Activated CD8-positive, alpha-beta T cell treated with anti-CD3 and anti-CD28 coated beads for 36 hours (primary cell): ENCODE measurements at places on chromosomes 2 and 18. TPM values are rescaled to one million over a fixed set of nuclear protein-coding genes. Genes with fewer than 3 reads are reported as not detected.

DNA sequence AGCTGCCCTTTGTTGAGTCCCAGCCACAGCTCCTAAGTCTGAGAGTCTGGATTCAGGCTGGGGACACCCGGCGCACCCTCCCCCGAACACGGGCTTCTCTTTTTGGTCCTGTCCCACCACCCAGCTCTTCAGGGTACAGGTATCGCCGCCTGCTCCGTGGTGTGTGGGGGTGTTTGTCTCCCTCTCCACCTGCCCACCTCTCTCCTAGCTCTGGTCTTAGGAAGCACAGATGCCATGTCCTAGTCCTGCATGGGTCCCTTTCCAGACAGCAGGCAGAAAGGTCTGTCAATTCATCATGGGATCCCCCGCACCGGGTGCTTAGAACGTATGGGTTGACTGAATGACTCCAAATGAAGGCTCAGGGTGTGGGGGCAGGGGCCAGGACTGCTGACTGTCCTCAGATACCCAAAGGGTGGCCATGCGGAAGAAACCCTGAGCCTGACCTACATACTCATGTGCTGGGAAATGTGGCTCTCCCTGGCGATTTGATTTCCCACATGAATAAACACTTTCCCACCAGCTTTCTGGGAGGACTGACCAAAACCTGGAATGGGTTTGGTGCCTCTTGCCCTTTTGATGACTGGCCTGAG is 156.8 kb downstream of the CELF4 start:
- no peaks in the 10 kb centered on the region for H3K27me3 ChIP-seq
- no peak overlapping the region for H3K27ac ChIP-seq
- H3K36me3 ChIP-seq: no peaks in the 10 kb centered on the region
- H3K4me1 ChIP-seq: peaks cover 2% of the 10 kb centered on the region
- DNase-seq: no peak

Gene PLEK
- total RNA-seq: 6.0 TPM

Gene DYSF
- total RNA-seq: 3.5 TPM

DNA sequence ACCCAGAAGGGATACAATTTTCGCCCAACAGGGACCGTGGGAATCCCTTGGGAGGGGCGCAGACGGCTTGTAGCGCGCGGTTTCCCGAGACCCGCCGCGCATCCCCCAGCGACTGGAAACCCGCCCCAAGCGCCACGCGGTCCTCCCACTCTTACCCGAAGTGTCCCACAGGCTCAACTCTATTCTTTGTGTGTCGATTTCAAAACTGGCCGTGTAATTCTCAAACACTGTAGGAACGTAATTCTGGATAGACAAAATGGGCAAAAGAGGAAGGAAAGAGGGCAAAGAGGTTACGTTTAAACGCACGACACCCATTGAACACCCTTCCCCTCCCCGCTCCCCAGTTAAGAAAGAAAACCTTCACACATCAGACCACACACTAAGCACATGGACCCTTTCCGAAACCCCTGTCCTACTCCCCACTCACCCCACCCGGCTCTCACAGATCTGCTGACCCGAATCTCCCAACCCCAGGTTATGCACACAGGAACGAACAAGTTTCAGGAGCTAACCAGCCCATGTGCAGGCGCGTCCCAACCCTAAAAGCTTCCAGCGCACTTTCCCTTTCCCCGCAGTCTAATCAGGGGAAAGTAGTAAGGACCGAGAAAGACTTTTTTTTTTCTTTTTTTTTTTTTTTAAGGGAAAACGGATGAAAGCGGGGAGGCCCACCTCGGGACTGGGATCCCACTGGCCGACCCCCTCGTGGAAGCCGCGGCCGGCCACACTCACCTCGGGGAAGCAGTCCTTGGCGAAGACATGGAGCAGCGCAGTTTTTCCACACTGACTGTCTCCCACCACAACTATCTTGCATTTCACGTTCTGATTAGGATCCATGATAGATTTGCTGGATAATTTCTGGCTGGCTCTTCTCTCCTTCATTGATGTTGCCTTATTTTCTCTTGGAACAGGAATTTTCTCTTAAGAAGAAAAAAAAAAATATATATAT is 655 bp downstream of the RND3 start:
- H3K27me3 ChIP-seq: peaks cover 43% of the 10 kb centered on the region
- DNase-seq: no peak
- H3K27ac ChIP-seq: no peak overlapping the region
- H3K4me3 ChIP-seq: no peak overlapping the region
- no peaks in the 10 kb centered on the region for H3K36me3 ChIP-seq
- peaks cover 10% of the 10 kb centered on the region for H3K4me1 ChIP-seq

- H3K27me3 ChIP-seq: no peaks in the 10 kb centered on the region
- DNase-seq: peak; percentile 42
- H3K4me1 ChIP-seq: peaks cover 7% of the 10 kb centered on the region
- H3K4me3 ChIP-seq: no peak overlapping the region
These were observed 56.2 kb downstream of the STRADB start for GRCh38 chr2:201507725-201508124.

DNA sequence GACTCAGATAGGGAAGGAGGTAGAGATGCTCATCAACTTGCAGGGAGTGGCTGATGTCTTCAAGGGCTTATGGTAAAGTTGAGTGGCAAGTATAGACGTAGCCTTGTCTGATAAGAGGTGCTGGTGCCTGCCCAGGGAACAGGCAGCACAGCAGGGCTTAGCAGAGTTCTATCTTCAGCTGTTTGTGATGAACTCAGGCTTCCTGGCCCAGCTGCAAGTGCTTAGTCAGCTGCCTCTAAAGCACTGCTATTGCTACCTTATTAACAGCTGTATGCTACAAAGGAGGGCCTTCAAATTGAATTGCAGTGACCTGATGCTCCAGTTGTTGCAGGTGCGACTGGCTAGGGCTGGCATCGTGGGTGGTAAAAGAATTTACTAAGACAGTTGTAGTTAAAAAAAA is 82.1 kb downstream of the TSN start:
- DNase-seq: no peak
- H3K4me1 ChIP-seq: no peaks in the 10 kb centered on the region
- H3K36me3 ChIP-seq: no peaks in the 10 kb centered on the region
- no peak overlapping the region for H3K4me3 ChIP-seq
- no peak overlapping the region for H3K27ac ChIP-seq

- H3K4me1 ChIP-seq: no peaks in the 10 kb centered on the region
- H3K4me3 ChIP-seq: no peak overlapping the region
- DNase-seq: no peak
- H3K27ac ChIP-seq: no peak overlapping the region
- no peaks in the 10 kb centered on the region for H3K36me3 ChIP-seq
- H3K27me3 ChIP-seq: no peaks in the 10 kb centered on the region
These were observed 47.3 kb upstream of the B3GNT7 start for GRCh38 chr2:231348173-231348572.

DNA sequence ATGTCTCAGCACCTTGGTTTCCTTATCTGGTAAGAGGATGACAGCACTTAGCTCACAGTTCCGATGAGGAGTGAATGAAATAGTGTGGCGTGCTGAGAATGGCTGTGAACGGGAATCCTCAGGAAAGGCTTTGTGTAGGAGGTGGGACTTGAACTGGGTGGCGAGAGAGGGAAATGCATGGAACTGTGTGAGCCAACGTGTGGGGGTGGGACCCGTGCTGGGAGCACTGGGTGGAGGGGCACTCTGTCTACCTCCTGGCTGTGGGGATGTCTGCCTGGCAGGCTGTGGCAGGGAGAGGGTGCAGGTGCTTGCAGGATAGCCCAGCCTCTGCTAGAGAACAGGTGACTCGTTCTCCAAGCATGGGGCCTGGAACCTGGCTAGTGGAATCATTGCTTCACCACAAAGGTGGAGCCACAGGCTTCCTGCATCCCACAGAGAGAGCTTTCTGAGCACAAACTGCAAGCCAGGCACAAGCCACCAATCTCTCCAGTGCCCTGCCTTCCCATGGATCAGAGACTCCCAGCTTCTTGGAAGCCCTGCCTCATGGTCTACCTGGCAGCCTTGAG is 145.2 kb downstream of the CELF4 start:
- no peak overlapping the region for H3K27ac ChIP-seq
- no peaks in the 10 kb centered on the region for H3K4me1 ChIP-seq
- no peaks in the 10 kb centered on the region for H3K36me3 ChIP-seq
- H3K4me3 ChIP-seq: no peak overlapping the region
- no peak for DNase-seq

DNA sequence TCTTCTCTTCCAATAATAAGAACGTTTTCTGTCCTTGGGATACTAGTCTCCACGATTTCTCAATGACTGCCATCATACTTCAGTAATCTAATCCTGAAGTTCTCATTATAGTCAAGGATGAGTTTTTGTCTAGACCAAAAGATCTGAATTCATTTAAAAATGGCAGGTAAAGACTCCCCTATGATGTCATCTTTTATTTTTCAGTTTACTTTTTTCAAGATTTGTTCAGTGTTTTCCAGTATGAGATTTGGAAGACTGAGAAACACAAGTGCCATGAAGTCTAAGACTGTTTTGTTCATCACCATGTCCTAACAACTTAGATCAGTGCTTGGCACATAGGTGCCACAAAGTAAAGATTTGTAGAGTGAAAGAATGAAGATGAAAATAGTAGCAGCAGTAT is 35.8 kb upstream of the PPP4R3B start:
- no peak for DNase-seq
- H3K4me1 ChIP-seq: no peaks in the 10 kb centered on the region

- H3K27me3 ChIP-seq: peaks cover 3% of the 10 kb centered on the region
- DNase-seq: no peak
- H3K4me1 ChIP-seq: no peaks in the 10 kb centered on the region
- no peak overlapping the region for H3K4me3 ChIP-seq
These were observed 341.1 kb downstream of the ARL6IP6 start for GRCh38 chr2:153059338-153060052.

- no peaks in the 10 kb centered on the region for H3K4me1 ChIP-seq
- H3K27me3 ChIP-seq: peaks cover 4% of the 10 kb centered on the region
- no peak overlapping the region for H3K27ac ChIP-seq
- H3K4me3 ChIP-seq: no peak overlapping the region
- no peak for DNase-seq
These were observed 102.2 kb downstream of the MSTN start for GRCh38 chr2:189960346-189960745.
